CD4-positive, alpha-beta T cell treated with Interferon gamma for 1 hour (primary cell): ENCODE measurements at places on chromosomes 16 and 17.

- no peak for DNase-seq
Observed at GRCh38 chr17:199191-199604, 17.7 kb upstream of the DOC2B start.

DNA sequence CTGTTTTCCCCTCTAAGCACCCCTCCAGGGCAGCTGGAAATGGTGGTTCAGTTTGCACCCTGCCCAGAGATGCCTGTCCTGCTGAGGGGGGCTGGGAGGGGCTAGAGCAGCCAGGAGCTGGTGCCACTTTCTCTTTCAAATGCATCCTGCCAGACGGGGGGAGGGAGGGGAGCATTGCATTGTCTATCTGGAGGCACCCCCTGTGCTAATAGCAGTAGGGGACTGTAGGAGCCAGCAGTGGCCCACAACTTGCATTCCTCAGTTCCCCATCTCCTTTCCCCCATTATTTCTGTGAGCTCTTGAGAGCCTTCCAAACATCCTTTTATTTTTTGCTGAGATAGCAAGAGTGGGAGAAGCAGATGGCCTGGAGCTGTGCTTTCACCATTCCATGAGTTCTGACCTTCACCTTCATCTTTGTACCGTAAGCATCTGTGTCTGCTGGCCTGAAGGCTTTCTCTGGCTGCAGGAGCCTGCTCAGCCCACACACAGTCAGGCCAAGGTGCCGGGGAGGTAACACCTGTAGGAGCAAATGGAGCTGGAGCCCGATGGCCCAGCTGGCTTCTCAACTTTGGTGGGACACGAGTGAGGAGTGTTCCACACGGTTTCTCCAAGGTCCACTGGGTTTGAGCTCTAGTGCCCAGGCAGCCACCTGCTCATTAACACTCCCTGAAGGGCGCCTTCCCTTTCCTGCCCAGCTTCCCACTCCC, 5.2 kb downstream of the WFDC1 start:
- no peak for DNase-seq

DNA sequence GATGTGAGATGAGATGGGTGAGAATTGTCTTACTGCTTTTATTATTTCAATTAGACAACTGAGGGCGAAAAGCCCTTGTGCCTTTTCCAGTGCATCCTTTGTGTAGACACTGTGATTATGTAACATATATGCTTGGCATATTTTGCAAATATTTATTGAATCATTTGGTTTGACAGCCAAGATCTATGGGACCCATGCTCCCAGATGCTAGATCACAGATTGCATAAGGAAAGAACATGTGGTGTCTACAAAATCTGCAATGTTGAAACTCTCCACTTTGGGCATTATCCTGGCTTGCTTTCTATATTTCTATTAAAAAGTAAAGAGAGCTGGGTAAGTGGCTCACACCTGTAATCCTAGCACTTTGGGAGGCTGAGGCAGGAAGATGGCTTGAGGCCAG, 4.8 kb upstream of the COG1 start:
- no peak for DNase-seq

DNA sequence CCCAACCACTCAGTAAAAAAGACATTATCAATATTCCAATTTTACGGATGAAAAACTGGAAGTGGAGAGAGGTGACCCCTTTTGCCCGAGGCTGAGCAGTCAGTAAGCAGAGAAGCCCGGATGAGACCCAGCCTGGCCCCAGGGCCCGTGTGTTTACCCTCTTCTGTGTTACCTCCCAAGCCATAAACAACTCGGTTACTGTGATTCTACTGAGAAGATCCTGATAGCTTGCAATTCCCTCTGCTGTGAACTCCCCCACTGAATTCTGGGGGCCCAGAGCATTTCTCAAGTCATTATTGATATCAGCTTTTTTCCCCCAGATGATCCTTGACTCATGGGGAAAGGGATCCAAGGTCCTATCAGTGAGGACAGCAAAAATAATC, 482.6 kb upstream of the ERCC4 start:
- no peak for DNase-seq

GRCh38 chr16:79151-80054, 1.4 kb downstream of the MPG start:
- DNase-seq = no peak

GRCh38 chr16:8376430-8376829, 213.9 kb downstream of the TMEM114 start:
- DNase-seq = no peak

DNA sequence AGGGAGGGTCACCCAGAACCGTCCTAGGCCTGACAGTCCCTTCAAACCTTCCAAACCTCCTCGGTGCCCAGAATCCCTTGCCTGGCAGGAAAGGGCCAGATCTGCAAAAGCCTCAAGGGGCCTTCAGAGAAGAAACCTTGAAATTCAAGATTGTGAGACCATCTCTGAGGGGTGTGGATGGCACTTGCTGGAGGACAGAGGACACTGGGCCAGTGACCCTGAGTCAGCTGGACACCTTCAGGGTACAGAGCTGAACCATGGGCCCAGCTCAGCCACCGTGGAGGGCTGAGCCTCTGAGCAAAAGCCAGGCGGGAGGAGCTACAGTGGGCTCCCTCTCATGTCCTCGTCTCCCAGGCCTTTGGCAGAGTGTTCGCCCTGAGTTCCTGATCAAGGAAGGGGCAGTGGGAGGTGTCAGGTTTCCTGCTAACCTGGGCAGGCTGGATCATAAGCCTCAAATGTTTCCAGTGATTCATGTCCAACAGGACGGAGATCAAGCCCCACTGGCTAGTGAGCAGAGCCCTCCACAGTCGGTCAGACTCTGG, 3.0 kb downstream of the PDILT start:
- no peak for DNase-seq

DNA sequence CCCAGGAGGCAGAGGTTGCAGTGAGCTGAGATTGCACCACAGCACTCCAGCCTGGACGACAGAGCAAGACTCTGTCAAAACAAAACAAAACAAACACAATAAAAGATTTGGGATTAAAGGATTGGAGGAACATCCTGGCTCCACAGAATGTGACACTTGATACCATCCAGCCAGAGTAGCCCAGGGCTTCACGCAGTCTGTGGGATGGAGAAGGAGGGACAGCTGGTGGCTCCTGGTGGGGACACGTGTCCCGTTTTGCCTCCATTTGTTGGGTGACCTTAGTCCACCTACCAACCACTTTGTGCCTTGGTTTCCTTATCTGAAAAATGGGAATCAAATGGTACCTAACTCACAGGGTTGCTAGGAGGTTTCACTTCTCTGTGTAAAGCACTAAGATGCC, 12.4 kb upstream of the CYB561 start:
- no peak for DNase-seq

GRCh38 chr16:360698-361336, 8.3 kb upstream of the AXIN1 start:
- no peak for DNase-seq

- no peak for DNase-seq
Observed at GRCh38 chr17:78019976-78020716, 61.6 kb downstream of the TNRC6C start.

DNA sequence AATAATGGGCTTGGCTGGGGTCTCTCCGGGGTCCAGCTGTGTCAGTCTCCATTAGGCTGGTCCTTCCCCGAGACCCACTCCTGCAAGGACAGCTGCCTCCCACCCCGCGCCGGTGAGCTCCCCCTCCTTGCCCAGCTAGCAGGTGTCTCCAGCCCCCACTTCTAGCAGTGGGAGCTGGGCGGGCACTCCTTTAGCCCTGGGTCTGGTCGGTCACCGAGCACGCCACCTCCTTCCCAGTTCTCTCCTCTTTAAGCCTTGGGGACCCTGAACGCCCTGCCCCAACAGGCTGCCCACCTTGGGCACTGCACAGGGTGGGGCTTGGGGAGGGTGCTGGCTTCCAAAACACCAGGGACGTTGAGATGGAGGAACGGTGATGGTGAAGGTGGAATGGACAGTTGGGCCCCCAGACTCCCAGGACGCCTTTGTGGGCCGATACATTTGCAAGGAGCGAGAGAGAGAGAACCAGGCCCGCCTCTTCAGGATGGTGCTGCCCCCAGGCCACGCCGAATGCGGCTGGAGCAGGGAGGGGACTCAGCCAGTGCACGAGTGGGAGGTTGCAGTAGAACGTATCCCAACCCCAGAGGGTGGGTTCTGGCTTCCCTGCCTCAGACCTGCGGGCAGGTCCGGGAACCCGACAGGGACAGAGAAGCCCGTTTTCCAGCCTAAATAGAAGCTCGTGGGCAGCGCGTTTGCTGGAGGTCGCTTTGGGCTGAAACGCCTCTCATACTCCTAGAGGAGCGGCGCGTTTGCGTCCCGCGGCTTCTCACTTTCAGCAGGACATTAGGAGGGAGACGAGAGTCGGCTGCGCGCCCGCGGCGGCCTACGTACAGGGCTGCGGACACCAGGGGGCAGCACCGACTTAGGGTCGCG, 10.7 kb downstream of the TBX2 start:
- DNase-seq = peak; percentile 68

DNA sequence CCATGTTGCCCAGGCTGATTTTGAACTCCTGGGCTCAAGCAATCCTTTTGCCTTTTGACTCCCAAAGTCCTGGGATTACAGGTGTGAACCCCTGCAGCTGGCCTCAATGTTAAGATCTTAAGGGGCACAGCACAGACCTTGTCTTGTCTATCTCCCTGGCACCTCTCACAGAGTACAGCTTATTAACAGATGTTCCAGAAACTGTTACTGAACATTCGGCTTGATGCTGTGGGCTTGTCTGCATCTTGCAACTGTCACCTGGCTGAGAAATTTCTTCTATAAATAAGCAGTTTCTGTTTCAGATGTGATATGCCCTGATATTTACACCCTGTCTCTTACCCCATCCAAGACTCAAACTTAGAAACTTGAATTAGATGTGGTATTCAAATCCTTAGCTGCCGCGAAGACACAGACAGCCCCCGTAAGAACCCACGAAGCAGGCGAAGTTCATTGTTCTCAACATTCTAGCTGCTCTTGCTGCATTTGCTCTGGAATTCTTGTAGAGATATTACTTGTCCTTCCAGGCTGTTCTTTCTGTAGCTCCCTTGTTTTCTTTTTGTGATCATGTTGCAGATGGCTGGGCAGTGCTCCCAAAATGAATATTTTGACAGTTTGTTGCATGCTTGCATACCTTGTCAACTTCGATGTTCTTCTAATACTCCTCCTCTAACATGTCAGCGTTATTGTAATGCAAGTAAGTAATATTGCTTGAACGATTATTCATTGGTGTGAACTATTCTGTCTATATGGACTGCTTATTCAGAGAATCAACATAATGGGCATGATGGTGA, at the start of gene TNFRSF17:
TNFRSF17 (plus strand) TSS at position 450 of the 791 bp plus-strand sequence; CDS start at position 565, 115 bp downstream.
- DNase-seq = no peak

DNA sequence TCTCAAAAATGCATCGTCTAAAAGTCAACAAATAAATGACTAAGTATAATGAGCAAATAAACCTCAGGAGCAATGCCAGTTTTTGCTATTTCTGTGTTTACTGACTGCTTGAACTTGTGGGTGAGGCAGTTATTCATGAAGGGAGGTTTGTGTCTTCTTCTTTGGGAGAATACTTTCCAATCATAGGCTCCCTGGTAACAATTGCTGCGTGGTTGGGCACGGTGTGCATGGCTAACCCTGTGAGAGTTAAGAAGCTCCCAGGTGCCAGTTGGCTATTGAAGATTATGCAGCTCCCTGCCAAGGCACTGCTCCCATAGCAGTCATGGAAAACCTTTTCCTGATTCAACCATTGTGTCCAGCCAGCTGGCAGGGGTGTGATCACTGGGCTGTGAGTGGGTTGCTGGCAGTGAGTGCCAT, 775.9 kb upstream of the GOT2 start:
- no peak for DNase-seq

DNA sequence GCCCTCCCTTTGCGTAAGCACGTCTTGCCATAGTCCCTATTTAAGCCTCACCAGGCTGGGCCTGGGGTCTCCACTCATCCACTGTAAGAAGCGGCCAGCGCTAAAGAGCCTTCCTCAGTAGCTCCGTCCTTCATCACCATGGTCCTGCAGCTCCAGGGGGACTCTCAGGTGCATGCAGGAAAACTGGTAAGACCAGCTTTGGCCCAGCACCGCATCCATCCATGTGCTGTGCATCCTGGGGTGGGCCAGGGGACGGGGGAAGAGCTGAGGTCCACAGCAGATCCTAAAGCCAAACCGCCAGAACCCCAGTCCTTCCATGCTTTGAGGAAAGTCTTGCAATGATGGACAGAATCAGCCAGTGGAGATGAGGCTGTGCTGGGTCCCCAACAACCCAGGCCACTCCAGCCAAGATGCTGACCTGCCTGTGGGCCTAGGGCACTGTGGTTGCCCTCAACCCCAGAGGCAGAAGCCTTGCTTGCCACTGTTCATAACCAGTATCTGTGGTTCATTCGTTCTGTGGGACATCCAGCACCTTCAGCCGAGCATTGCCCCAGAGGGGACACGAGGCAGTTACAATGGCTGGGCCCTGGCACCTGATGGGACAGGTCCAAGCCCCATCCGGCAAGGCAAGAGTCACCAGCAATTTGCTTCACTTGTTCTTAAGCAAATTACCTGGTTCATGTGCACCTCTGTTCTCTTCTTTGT, 44.4 kb downstream of the RBFOX3 start:
- DNase-seq = no peak

DNA sequence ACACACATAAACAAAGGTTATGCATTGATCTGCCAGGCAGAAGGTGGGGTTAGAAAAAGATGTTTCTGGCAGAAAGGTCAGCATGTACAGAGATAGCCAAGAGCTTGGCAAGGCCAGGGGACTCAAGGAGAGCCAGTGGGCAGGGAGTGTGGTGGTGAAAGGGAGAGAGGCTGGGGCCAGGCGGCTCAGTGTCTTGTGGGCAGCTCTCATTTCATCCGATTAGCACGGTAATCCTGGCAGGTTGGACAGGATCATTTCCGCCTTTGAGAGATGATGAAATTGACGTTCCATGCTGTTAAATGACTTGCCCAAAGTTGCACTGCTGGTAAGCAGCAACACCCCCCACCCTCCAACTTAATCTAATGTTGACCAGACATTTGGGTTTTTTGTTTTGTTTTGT, 3.6 kb downstream of the CHD9 start:
- DNase-seq = no peak

GRCh38 chr17:29867643-29868181, 62.3 kb downstream of the SSH2 start:
- DNase-seq = no peak

- no peak for DNase-seq
Observed at GRCh38 chr17:81176666-81177065, 10.6 kb upstream of the AATK start.

DNA sequence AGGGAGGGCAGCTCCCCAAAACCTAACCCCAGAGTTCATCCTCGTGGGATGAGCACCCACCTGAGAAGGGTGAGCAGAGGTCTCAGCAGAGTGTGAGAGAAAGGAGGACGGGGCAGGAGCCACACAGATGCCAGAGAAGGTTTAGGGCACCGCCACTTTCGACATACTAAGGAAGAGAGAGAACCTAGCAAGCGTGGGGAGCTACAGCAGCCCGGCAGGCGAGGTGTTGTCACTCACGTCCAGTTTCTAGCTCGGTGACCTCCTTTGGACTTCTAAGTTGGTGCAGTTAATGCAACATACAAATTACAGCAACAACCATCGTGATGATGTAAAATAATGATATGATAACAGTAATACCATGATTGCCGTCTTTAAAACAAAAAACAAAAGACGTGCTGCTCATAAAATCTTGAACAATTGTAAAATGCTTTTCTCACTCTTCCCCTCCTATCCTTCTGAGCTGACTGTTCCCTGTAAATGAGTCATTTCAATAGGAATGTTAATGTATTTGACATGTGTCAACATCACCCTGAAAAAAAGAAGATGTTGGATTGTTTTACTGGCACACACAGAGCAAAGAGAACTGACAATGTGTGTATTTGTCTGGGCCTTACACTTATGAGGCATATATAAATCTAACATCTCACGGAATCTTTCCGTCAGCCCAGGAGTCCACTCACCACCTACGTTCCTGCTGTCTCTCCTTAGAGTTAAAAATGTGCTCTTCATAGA, 158.2 kb upstream of the MAF start:
- no peak for DNase-seq

- DNase-seq = no peak
Observed at GRCh38 chr16:87692756-87693155, 73.0 kb downstream of the KLHDC4 start.
